ENCODE measurements at places on chromosomes 3 and 15.
A peak's percentile ranks its signal among the peaks of the same experiment; 100 is the strongest.

- DNase-seq, result no peak
These were observed 393.4 kb upstream of the NR2F2 start for GRCh38 chr15:95937128-95937528.

- DNase-seq, result no peak
These were observed 14.9 kb downstream of the PLEKHO2 start for GRCh38 chr15:64856429-64857145.

- no peak for DNase-seq
These were observed 5.5 kb downstream of the B4GALT4 start for GRCh38 chr3:119235151-119235550.

- DNase-seq, result no peak
These were observed 127.0 kb downstream of the CPNE4 start for GRCh38 chr3:131907796-131908195.

GRCh38 chr3:196227121-196227561 lies 10.8 kb downstream of the SLC51A start:
- no peak for DNase-seq

- no peak for DNase-seq
These were observed 132.6 kb upstream of the NR2E3 start for GRCh38 chr15:71677766-71678165.

DNA sequence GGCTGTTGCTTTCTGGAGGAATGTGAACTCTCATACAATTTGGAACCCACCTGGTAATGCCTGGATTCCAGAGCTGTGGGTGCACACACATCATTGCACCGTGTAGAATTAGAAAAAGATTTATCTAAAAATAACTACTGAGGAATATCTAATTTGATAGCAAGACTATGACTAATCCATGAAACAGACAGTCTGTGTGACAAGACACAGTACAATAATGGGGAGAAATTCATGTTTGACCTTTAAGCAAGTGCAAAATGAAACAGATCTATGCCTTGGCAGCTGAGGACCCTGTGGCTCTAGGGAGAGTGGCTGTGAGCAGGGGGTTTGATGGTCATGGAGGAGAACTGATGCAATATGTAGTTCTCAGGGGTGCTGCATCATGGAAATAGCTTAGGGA lies 7.9 kb upstream of the DOCK3 start:
- no peak for DNase-seq

GRCh38 chr3:23254835-23255234 lies 51.7 kb downstream of the UBE2E2 start:
- no peak for DNase-seq

GRCh38 chr15:90037961-90038631 lies 37.0 kb downstream of the ZNF710 start:
- peak; percentile 89 for DNase-seq

DNA sequence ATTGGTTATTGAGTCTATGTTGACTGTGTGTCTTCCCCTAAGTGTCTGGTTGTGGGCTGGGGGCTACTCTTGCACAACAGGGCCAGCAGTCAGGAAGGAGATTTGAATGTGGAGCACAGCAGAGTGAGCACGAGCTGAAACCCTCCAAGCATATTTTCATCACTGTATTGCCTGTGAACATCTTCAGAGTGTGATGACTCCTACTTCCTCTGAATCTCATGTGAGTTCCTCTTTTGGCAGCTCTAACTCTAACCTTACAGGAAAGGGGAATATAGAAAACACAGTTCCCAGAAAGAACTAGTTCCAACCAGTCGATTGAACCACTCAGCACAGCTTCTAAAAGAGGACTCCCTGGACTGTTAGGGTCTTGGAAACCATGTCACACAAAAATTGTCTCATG lies 211.6 kb downstream of the RAP2B start:
- DNase-seq, result no peak

DNA sequence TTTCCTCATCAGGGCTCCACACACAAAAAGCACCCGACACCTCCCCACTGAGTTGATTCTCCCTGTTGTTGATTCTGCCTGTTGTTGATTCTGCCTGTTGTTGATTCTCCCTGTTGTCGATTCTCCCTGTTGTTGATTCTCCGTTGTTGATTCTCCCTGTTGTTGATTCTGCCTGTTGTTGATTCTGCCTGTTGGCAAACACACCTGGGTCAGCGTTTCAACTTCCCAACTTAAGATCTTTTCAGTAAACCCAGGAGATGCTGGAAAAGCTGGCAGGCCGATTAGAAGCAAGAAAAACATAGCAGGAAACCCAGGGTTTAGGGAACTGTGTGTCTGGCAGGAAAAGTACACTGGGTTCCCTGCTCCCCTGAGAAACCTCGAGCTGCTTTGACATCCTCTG lies 47.9 kb downstream of the TNK2 start:
- no peak for DNase-seq

DNA sequence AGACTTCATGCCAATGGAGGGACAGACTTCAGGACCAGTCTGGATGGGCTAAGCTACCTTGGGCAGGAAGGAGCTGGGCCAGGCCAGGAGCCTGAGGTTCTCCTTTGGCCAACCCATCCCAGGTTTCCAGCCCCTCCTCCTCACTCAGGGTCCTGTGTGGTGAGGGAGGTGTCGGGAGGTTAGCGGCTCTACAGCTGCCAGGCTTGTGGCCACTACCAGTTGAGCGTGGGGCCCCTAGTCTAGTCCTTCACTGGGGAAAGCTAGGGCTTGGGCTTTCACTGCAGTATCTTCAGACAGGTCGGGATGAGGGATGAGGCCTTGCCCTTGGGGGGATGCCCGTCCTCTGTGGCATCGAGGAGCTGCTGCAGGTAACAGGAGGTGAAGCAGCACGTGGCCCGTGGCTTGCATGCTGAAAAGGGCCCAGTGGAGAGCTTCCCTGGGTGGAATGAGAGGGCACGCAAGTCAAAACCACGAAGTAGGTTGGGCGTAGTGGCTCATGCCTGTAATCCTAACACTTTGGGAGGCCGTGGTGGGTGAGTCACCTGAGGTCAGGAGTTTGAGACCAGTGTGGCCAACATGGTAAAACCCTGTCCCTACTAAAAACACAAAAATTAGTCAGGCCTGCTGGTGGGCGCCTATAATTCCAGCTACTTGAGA lies 8.5 kb upstream of the FANCD2 start:
- peak; percentile 73 for DNase-seq

- no peak for DNase-seq
These were observed 61.6 kb downstream of the NEK10 start for GRCh38 chr3:27307566-27307965.

GRCh38 chr3:183895296-183895695 lies 10.6 kb upstream of the PARL start:
- peak; percentile 58 for DNase-seq

- peak; percentile 34 for DNase-seq
These were observed 4.6 kb downstream of the SNRK start for GRCh38 chr3:43290956-43291355.

DNA sequence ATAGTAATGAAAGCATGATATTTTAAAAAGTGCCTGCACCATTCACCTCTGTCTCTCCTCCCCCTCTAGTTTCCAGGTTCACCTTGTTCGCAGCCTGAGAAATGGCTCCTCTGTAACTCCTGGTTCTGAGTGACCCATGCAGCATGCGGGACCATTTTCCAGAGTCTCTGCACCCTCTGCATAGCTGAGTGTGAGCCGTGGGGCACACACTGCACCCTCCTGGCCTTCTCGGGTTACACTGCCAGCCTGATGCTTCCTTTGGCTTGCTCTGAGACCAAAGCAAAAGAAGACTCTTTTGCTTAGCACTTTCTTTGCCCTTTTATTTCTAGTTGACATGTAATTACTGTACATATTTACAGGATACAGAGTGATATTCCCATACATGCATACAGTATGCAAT lies 287.3 kb downstream of the GABRG3 start:
- no peak for DNase-seq

- no peak for DNase-seq
These were observed 177.4 kb downstream of the MINAR1 start for GRCh38 chr15:79609506-79609905.

- no peak for DNase-seq
These were observed 4.1 kb upstream of the SKOR1 start for GRCh38 chr15:67820992-67821783.

- no peak for DNase-seq
These were observed 18.4 kb upstream of the RHCG start for GRCh38 chr15:89514596-89515406.

DNA sequence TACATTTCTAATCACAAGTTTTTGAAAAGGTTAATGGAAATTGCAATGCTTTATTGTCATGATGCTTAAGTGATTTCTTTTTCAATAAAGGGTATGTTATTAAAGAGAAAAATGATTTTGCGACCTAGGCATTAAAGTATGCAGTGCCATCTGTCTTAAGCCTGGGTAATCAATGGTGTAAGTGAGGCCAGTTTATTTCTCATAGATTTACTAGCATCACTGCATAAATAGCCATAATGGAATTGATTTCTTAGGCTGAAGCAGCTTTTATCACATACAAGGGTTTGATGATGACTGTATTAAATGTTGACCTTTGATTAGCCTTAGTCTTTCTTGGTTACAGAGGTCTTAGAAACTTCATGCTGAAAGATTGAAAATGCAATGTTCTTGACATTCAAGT lies 347.4 kb downstream of the FEZF2 start:
- DNase-seq, result no peak

DNA sequence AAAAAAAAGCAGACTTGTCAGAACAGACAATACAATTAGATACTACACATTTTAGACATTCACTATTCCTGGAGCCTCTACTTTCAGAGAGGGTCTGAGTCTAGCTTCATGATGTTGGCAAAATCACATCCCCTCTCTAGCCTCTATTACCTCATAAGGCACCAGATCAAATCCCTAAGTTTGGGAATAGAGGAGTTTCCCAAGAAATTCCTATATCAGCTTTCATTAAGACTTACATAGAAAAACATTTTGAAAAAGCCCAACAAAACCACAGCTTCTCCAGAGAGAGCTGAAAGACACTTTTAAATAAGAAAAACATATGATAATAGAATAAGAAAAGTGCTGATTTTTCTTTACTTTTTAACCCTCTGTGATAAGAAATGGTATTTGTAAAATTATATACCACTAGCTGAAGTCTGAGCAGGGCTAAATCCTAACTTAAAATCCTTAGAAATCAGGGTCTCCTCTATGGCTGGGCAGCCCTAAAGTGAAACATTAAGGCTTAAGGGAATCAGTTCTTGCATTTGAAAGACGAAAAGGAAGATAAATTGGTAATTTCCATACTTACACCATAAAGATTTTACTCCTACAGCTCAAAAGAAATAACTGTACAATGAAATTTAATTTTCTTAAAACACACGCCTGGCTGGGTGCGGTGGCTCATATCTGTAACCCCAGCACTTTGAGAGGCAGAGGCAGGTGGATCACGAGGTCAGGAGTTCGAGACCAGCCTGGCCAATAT lies 4.3 kb downstream of the TBC1D2B start:
- no peak for DNase-seq

DNA sequence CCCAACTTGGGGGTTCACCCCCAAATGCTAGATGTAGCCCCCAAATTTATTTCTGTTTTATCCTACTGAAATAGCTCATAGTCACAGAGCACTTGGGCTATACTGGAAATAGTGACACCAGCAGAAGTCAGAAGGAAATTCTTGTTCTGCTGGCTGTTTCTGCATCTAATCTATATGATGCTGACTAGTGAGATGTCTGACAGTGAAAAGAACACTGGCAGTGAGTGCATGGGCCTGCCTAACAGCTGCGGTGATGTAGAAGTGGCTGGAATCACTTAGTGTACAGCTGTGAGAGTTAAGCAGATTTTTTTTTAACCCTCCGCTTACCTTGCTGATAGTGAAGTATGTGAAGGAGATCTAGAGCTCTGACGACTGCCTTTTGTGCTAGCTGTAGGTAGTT lies 14.0 kb downstream of the TTC14 start:
- DNase-seq, result no peak

DNA sequence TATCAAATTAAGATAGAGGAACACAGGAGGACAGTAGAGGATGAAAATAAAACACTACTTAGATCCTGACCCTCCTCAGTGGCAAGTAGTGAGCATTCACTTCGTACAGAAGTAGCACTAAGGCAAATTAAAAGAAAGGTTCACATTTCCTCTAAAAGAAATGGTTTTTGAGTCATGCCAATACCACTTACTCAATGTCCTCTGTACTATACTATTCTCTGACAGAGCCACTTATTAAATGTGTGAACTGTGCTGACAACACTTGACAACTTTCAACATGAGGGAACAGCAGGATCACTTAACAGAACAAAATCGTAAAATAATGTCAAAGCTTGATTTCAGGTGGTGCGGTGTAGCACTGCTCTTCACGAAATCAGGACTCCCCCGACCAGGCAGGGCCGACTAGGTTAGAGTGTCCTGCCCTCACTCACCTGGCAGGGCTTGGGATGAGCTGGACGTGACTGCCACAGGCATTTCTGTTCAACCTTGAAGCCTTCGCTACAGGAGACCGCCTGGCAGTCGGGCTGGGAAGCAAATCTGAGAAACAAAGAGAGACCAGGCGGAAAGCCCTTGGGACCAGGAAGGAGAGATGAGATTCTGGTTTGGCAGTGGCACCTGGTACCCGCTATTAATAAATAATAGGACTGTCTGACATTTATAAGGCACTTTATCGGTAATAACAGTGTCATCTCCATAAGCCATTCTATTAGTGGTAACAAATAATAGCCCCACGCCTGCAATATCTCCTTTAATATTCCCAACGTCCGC lies 611 bp upstream of the SLC27A2 start:
- no peak for DNase-seq

DNA sequence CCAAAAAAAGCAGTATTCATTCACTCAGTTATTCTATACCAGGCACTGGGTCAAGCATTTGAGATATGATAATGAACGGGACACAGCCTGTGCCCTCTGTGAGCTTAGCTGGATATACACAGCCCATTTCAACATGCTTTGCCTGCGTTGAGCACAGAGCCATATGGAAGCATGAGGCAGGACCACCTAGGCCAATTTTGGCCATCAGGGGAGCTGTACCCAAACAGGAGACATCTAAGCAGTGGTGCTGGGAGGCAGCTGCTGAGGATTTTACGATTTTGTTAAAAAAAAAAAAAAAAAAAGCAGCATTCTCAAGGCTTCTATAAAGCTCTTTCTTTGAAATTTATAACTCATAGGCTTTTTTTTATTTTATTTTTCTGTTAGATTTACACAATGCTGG lies 87.2 kb upstream of the SLC2A2 start:
- DNase-seq, result no peak

GRCh38 chr3:56677286-56677685 lies 5.8 kb downstream of the TASOR start:
- peak; percentile 49 for DNase-seq

GRCh38 chr3:53196575-53197407 lies 35.8 kb downstream of the PRKCD start:
- DNase-seq, result peak; percentile 51

GRCh38 chr15:58475573-58476524 lies 44.1 kb downstream of the LIPC start:
- no peak for DNase-seq

GRCh38 chr3:186216900-186217819 lies 108.3 kb upstream of the ETV5 start:
- DNase-seq, result no peak

DNA sequence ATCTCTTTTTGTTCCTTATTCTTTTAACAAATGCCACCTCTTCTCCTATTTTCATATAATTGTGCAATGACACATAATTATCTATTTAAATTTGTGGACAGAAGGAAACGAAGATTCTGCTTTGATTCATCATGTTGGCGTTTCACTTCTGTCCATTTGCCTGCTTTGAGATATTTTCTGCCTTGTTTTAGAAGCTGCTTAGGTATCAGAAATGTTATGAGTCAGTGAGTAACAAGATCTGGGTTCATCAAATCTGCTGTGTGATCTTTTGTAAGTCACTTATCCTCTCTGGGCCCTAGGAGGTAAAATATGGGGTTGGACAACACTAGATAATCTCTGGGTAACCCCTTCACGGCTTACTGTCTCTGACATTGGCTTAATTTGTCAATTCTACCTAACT lies 7.3 kb upstream of the MINDY4B start:
- DNase-seq, result peak; percentile 17
